OCI-M1 (cell line): ENCODE measurements at places on chromosomes 11 and 22.

DNA sequence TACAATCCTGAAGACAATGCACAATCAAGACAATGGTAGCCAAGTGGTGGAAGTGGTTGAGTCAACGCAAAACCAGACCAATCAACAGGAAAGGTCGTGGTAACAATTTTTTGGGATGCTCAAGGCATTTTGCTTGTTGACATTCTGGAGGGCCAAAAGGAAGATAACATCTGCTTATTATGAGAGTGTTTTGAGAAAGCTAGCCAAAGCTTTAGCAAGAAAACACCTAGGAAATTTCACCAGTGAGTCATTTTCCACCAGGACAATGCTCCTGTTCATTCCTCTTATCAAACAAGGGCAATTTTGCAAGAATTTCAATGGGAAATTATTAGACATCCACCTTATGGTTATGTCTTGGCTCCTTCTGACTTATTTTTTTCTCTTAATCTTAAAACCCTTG is 1932.2 kb upstream of the RAG2 start:
- no peak for DNase-seq

- no peak for DNase-seq
Measured at GRCh38 chr11:95373241-95373640, 142.2 kb upstream of the SESN3 start.

GRCh38 chr11:111586388-111586831 is 15.8 kb upstream of the SIK2 start:
- peak; percentile 86 for DNase-seq

- no peak for DNase-seq
Measured at GRCh38 chr11:55658031-55658573, 3.9 kb upstream of the OR4C6 start.

GRCh38 chr11:27153136-27153535 is 112.5 kb downstream of the BBOX1 start:
- DNase-seq, result no peak

GRCh38 chr11:94511932-94512781 is at the start of gene C11orf97:
TSS of gene C11orf97 (plus strand) at chr11:94512461. CDS start at chr11:94512529, 68 bp downstream.
- DNase-seq, result peak; percentile 27

- no peak for DNase-seq
Measured at GRCh38 chr11:64043545-64043944, 7.8 kb downstream of the FLRT1 start.

DNA sequence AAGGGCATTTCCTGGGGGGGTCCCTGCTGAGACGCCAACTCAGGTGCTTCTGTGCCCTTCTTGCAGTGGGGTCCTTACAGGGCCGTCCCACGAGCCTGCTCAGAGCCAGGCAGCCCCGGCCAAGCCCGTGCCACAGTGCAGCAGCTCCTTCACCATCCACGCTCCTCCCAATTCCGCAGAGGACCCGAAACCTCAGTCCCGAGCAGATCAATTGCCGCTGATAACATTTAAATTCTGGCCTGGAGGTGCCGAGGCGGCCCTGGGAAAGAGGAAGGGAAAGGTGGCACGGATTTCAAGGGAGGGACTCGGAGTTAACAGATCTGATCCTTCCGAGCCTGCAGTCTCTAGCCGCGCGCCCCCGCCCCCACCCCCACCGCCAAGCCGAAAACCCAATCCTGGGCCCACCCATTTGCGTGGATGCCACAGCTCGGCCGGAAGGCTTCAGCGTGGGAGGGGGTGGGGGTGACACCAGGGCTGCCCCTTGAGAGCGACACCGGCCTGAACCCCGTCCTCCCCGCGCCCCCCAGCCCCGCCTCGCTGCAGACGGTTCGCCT is 32.3 kb upstream of the JAM3 start:
- DNase-seq, result no peak

GRCh38 chr11:43574949-43575912 is 105.3 kb upstream of the HSD17B12 start:
- DNase-seq, result peak; percentile 68
